ENCODE measurements at places on chromosomes 2 and 18.

DNA sequence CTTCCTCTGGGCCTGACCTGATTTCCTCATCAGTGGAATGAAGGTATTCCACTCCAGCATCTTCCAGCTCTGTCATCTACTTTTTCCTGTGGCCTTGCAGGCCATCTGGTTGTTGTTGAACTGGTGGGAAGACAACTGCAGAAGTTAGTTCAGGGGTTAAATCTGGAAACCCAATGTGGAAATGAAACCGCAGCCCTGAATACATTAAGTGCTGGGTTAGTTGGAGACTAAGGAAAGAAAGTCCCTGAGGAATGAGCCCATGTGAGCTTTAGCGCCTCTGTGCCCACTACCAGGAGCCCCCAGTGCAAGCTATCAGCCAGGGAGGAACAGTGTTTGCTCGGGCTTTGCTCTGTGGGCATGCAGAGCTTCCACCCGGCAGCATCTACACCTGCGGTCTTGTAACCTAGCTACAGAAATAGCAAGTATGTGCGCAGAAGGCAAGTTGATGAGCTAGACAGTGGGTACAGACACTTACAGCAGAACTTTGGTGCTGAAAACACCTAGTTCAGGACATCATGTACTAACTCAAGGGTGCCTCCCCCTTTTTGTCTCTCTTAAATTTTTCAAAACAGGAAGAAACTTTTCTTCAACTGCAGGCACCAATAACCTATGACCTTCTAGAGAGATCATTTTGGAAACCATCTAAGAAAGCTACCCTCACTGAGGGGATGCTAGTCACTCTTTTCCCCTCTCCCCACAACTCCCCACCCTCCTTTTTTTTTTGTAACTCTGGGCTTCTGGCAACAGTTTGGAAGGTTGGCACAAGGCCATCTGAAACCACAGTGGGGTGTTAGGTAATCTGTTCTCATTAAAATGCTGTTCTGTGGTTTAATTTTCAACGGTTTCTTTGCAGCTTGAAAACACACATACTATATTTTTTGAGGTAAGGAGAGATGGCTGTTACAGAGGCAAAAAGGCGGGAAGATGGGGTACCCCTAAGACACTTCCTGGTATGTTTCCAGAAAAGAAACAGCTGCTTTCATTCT is 18.3 kb upstream of the CXCR4 start:
- peak; percentile 29 for DNase-seq

GRCh38 chr2:204360218-204361007 is 184.9 kb upstream of the PARD3B start:
- no peak for DNase-seq

DNA sequence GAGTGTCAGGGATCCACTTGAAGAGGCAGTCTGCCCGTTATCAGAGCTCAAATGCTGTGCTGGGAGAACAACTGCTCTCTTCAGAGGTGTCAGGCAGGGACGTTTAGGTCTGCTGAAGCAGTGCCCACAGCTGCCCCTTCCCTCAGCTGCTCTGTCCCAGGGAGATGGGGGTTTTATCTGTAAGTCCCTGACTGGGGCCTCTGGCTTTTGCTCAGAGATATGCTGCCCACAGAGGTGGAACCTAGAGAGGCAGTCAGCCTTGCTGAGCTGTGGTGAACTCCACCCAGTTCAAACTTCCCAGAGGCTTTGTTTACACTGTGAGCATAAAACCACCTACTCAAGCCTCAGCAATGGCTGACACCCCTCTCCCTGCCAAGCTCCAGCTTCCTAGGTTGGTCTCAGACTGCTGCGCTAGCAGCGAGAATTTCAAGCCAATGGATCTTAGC is 38.1 kb downstream of the PLEK start:
- no peak for DNase-seq

GRCh38 chr2:161486111-161486510 is 70.0 kb downstream of the TBR1 start:
- no peak for DNase-seq

DNA sequence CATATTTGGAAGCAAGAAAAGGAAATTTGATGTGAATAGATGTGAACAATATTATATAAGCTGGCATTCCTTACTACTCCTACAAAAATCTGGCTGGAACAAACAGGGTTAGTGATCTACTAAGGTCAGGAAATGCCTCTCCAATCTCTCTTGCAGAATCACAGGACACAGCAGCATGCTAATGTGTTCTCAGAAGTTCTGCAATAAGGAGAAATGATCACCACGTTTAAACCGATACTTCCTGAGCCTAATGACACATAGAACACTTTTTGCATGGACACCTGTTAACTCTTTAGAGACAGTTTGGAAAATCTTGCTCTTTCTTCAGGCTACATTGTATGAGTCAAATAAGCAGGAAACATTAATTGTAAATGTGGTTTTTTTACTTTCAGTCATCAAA is 89.6 kb upstream of the MAP3K20 start:
- no peak for DNase-seq

Measured in stimulated activated CD4-positive, alpha-beta T cell treated with anti-CD3 and anti-CD28 coated beads, Interleukin-4, amount 100 ng/mL, for 1 hour (primary cell).